Mesangial cell (primary cell): ENCODE measurements at places on chromosomes 7 and 10. TPM values are rescaled to one million over a fixed set of nuclear protein-coding genes. Genes with fewer than 3 reads are reported as not detected.

Gene HTRA1
- total RNA-seq: 83.4 and 265 TPM in 2 replicates

Gene LRCH4
- 30.1 and 33.6 TPM in 2 replicates for total RNA-seq

Gene TAS2R3
- total RNA-seq: 0.25 TPM in 1 of 2 replicates, not detected in the other

Gene NXPH1
- not detected in 2 replicates for total RNA-seq

Gene KCNH2
- 1.4 and 2.3 TPM in 2 replicates for total RNA-seq

Gene UPK3BL1
- 8.6 and 50.1 TPM in 2 replicates for total RNA-seq

Gene CASP2
- total RNA-seq: 16.2 and 17.8 TPM in 2 replicates

Gene ARMC3
- total RNA-seq: 0.16 and 0.38 TPM in 2 replicates

Gene CALHM1
- not detected in 2 replicates for total RNA-seq

Gene CPN1
- not detected in 2 replicates for total RNA-seq

Gene ZNF365
- 2.7 and 2.8 TPM in 2 replicates for total RNA-seq

Gene LIPK
- not detected in 2 replicates for total RNA-seq

Gene PLCE1
- total RNA-seq: 4.4 and 5.2 TPM in 2 replicates

Gene MBLAC1
- 2.2 and 2.8 TPM in 2 replicates for total RNA-seq
